Muscle of arm (tissue), 14 donors: ENCODE measurements at places on chromosomes 2 and 18.

DNA sequence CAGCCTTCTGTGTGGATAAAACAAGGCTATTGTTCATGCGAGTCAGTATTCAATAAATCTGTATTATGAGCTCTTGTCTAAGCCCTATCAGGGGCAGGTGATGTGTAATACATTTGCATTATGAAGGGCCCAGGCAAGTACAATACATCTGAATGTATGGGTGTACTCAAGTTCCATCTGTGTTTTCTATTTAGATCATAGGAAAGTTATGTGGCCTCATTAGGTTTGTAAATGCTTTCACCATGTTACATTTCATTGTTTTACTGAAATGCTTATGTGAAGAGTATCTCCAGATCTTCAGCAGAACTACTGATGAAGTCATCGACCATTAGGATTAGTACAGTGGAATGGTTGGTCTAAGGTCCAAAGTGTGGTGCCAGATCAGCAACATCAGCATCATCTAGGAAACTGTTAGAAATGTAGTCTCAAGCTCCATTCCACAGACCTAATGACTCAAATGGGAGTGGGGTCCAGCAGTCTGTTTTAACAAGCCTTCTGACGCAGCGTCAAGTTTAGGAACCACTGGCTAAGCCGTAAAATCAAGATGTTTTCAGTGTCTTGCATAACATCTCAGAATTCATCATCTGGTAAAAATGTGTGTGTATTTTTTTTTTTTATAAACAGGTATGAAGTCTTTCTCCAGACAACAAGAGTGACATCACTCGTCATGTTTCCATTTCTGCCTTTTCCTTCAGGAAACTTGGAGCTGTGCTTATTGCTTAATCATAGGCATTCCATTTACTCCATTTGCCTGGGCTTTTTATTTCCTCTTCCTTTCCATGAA lies 80.5 kb downstream of the LYPD6 start:
- no peak for DNase-seq

DNA sequence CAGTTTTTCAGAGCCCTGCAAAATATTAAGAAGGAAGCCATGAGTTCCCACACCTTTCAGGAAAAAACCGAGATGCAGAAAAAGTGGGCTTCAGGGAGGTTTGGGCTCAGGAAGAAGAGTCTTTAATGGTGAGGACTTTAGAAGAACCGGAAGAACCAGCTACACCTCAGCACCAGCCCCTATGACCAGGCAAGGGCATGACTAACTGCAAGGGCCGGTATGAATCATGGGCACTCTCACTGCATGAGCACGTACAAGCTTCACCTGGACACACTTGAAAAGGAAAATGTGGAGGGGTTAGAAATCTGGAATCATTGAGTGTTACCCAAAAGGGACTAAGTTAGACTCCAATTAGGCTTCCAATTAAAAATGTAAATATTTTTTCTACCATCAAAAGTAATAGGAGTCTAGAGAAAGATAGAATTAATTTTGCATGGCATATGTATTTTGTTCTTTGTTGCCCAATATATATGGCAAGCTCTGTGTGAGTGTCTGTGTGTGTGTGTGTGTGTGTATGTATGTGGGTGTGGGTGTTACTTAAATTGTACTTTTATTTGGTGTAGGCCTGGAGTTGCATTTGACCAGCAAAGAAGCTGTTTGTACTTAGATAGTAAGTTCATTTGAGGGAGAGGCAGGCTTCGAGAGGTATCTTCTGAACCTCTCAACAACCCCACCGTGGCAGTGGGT lies 66.5 kb upstream of the THUMPD2 start:
- no peak for DNase-seq

DNA sequence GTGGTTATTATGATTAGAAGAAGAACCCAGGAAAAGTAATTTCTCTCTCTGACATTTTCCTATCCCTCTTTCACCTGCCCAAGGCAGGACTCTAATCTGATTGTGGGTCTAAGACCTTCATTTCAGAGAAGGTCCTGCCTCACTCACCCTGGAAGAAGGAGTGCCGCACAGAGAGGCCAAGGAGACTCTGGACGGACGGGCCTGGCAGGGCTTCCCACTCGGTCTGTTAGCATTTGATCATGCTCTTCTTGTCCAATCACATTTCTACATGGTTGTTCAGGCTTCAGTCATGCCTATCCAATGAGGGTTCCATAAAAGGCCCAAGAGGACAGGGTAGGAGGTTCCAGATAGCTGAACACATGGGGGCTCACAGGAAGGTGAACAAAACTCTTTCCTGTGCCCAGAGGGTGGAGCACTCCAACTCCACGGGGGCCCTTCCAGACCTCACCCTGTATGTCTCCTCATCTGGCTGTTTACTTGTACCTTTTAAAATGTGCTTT lies 27.0 kb downstream of the ZNF892 start:
- no peak for DNase-seq

- no peak for DNase-seq
These were observed 312.8 kb upstream of the FANCL start for GRCh38 chr2:58553937-58554336.

DNA sequence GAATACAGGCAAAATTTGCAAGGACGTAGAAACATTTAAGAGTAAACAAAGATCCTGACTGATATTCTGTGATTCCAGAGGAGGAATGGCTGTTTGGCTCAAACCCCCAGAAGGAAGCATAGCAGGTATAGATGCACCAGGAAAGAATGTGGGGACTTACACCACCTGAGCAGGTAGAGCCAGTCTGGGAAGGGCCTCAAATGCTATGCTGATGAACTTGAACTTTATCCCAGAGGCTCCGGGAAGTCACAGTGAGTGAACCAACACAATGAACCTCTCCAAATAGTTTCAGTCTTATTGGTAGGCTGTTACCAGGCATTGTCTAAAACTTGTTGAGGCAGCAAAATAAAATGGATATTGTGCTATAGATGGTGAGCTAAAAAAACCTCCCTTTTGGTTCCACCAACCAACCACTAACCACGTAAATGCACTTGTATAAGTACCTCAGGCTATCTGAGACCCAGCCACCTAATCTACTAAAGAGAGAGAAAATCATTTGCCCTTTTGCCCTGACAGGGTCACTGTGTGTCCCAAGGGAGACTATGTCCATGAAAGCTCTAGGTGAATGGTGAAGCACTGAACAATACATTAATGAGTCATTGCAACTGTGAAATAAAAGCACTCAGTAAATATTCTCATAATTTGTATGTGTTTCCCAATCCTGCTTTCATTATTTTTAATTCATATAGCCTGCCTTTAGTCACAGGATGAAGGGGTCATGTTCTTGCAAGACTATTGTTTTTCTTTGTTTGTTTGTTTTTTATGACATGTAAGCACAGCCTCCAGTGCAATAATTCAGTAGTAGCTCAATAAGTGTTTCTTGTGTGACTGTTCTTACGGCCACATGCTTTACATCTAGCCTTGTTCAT lies 911.6 kb downstream of the EPHA4 start:
- DNase-seq, result no peak

- no peak for DNase-seq
These were observed 58.8 kb upstream of the TTN start for GRCh38 chr2:178865999-178866398.

- DNase-seq, result no peak
These were observed 16.0 kb upstream of the TMEM37 start for GRCh38 chr2:119415630-119416029.

- DNase-seq, result no peak
These were observed 4.7 kb upstream of the TEX261 start for GRCh38 chr2:70999362-70999761.
